ENCODE measurements at places on chromosomes 6 and 20. TPM values are rescaled to one million over a fixed set of nuclear protein-coding genes. Genes with fewer than 3 reads are reported as not detected.

DNA sequence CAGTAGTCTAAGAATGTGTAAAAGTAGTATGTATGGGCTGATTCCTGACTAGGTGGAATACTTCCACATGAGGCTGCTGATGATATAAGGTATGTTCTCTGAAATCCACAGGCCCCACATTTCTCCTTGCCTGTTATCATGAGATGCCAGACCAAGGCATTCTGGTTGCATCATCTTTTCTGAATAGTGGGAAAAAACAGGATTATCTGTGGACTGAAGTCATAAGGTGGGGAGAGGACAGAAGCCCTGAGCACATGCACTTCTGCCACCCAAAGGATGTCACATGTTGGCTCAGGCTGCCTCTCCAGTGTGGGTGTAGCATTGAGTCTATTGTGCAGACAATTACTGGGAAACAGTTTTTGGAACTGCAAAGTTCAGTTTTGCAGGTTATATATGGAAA lies 184.5 kb upstream of the RAB32 start:
- DNase-seq, result no peak

Gene KCNK15
- total RNA-seq, result 1.2 TPM

GRCh38 chr6:131399433-131399832 lies 173.6 kb upstream of the ARG1 start:
- no peak for DNase-seq

GRCh38 chr20:6622041-6622440 lies 145.4 kb upstream of the BMP2 start:
- no peak for DNase-seq

GRCh38 chr6:35368038-35368887 lies 25.9 kb downstream of the PPARD start:
- DNase-seq, result no peak

GRCh38 chr20:57743450-57744095 lies 33.8 kb upstream of the PMEPA1 start:
- DNase-seq, result no peak

Gene RAB23
- 13.1 TPM for total RNA-seq

Gene MCUR1
- total RNA-seq, result 20.7 TPM
